ENCODE measurements at places on chromosomes 5 and 9. TPM values are rescaled to one million over a fixed set of nuclear protein-coding genes. Genes with fewer than 3 reads are reported as not detected.

The DBH gene
- total RNA-seq, result not detected

The BSPRY gene
- not detected for total RNA-seq

The NUP214 gene
- total RNA-seq, result 15.0 TPM

The ZNF354B gene
- 12.0 TPM for total RNA-seq

The HAVCR2 gene
- not detected for total RNA-seq

The FAM163B gene
- not detected for total RNA-seq

The ANXA2R gene
- total RNA-seq, result 3.1 TPM

The TMEM252 gene
- not detected for total RNA-seq

The INSL4 gene
- total RNA-seq, result not detected

The GABRA1 gene
- total RNA-seq, result not detected

The GPX8 gene
- 36.8 TPM for total RNA-seq

The DROSHA gene
- total RNA-seq, result 70.8 TPM

The TUSC1 gene
- total RNA-seq, result 7.0 TPM

The SPATA31A3 gene
- total RNA-seq, result not detected

The KCNIP1 gene
- not detected for total RNA-seq

The AUH gene
- total RNA-seq, result 13.3 TPM

The SMIM27 gene
- 2.3 TPM for total RNA-seq

The UNC13B gene
- total RNA-seq, result 42.8 TPM

The RAD1 gene
- 27.4 TPM for total RNA-seq

The SLIT3 gene
- total RNA-seq, result 0.36 TPM

The CFAP90 gene
- total RNA-seq, result not detected

The GTF3C5 gene
- 50.9 TPM for total RNA-seq

The TSSK1B gene
- 0.09 TPM for total RNA-seq

The PTGDS gene
- total RNA-seq, result 0.56 TPM

The RABL6 gene
- total RNA-seq, result 73.3 TPM

The RGS3 gene
- 299 TPM for total RNA-seq
